NAMALWA (cell line): ENCODE measurements at places on chromosomes 3 and 15.

DNA sequence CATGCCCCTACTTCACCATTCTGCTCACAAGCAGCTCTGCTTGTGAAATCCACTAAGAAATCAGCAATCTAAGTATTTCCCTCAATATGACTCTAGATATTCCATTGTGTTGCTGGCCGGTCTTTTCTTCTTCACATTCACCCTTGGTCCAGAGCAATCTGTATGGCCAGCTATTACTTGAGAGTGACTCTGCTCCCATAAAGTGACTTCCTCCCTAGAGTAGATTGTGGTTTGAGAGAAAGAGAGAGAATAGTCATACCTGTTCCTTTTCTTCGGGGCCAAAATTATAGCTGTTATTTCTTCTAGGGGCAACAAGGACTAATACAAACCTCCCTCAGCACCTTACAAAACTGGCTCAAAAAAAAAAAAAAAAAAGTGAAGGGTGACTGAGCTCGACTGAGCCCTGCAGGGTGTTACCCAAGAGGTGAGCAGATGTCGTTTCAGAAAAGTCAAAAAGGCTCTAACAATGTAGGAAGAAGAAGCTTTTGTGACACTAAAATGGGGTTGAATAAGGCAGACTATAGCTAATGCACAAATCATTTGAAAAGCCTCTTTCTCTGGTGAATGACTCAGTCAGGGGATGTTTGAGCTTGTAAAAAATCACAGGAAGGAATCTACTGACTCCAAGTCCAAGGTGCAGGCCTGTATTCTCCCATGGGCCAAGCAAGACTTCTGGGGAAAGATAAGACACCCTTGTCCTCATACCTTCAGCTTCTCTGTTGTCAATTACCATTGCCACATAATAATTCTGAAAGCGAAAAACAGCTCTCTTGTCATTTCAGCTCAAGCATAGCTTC is 161.0 kb upstream of the SLC24A5 start:
- no peak for DNase-seq

DNA sequence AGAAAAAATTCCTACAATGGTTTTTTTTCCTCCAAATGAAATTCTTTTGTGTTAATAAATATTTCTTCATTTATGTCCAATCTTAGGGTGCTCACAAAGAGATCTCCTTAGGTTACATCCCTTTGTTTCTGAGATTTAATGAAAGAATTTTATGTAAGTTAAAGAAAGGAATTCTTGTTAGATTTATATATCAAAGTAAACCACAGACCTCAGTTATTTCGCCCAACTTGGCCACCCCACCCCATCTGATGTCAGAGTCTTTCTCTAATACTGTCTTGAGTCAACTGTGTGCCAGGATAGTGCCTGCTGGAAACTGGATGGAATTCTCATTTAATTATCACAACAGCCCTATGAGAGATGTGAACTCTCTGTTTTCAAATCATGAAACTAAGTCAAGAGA is 259.9 kb downstream of the OPA1 start:
- DNase-seq = no peak

GRCh38 chr3:190205739-190206138 is 85.0 kb upstream of the P3H2 start:
- DNase-seq = no peak

DNA sequence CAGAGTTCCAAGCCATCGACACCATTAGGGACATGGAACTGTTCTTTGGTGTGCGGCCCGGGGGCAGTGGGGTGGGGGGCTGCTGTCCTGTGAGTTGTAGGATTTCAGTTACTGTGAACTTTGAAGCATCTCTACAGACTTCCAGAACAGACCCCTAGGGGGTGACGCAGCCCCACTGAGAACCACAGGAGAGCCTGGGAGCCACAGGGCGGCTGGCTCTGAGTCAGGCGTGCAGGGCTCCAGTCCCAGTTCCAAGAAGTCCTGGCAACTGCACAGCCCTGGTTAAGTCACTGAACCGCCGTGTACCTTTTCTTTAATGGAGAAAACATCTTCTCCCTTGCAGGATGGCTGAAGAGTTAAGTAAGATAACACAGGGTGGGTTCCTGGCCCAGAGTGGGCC is 23.5 kb upstream of the LRTM1 start:
- DNase-seq = peak; percentile 3

- DNase-seq = no peak
Observed at GRCh38 chr3:71511446-71511845, 72.1 kb downstream of the FOXP1 start.

DNA sequence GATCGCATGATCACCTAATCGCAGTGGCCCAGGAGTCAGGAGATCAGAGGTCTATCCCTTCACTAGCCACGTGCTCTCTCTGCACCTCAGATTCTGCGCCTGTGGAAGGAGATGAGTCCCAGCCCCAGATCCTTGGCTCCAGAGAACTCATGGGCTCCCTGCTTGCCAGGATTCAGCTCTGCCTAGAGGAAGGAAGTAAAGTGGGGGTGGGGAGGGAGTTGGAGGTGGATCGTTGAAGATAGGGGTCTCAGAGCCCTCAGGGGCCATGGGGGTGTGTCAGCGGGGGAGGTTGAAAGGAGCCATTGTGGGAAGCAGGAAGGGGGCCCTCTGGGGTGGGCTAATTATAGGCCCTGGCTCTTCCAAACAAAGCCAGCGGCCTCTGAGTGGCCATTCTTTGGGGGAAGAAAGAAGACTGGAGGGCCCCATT is 11.3 kb upstream of the STRA6 start:
- DNase-seq = no peak

- DNase-seq = no peak
Observed at GRCh38 chr3:43389388-43390254, 103.3 kb downstream of the SNRK start.
